ENCODE measurements at places on chromosomes 12 and 14. TPM values are rescaled to one million over a fixed set of nuclear protein-coding genes. Genes with fewer than 3 reads are reported as not detected.

PAX9 gene
- not detected for total RNA-seq

ETNK1 gene
- total RNA-seq = 87.1 TPM

B3GNT4 gene
- total RNA-seq = 0.36 TPM

PMEL gene
- 0.25 TPM for total RNA-seq

PLD4 gene
- total RNA-seq = 0.11 TPM
